Activated T-cell treated with anti-CD3 and anti-CD28 coated beads for 4 hours (primary cell): ENCODE measurements at places on chromosomes 2 and 18.

DNA sequence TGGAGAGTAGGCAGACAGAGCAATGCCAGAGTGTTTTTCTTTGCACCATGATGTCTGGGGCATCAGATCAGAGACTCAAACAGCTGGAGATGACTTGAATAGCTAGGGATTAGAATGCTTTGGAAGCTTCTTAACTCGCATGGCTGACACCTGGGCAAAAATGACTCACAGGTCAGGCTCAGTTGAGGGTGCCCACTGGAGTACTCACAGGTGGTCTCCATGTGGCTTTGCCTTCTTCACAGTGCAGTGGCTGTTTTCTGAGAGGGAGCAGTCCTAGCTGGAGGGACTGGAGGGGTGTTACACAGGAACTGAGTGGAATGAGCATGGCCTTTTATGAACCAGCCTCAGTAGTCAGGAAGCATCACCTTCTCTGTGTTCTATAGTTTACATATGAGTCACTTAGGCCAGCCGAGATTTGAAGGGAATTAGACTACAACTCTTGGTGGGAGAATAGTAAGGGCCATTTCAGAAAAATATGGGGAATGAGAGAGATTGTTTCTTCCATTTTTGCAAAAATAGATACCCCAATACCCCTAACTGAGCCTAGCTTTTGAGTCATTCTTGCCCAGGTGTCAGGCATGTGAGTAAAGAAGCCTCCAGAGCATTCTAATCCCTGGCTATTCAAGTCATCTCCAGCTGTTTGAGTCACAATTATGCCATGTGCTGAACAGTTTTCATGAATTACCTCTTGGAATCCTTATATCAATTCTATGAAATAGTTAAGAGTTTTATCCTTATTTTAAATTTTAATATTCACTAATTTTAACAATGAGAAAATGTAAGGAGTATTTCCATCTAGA is 7.1 kb upstream of the PPP1R1C start:
- DNase-seq = no peak

GRCh38 chr2:209662021-209662420 is 109.6 kb upstream of the UNC80 start:
- DNase-seq = no peak

DNA sequence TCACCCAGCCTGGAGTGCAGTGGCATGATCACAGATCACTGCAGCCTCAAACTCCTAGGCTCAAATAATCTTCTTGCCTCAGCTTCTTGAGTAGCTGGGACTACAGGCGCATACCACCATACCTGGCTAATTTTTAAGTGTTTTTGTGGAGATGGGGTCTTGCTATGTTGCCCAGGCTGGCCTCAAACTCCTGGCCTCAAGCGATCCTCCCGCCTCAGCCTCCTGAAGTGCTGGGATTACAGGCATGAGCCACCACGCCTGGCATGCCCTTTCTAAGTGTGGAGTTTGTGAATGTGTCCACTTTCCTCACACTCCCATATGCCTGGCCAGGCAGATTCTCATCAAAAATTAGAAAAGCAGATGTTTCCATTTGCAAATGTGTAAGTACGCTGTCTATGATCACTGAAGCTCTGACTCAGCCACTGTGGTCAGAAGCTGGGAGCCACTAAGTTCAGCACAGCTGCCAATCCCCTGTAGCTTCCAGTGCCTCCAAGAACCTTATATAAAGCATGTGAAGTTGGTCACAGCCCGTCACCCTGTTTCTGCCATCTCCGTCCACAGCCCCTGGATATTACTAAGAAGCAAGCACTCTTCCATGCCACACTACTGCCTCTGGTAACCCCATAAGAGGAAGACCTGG is 155.4 kb downstream of the FAM210A start:
- DNase-seq = no peak

DNA sequence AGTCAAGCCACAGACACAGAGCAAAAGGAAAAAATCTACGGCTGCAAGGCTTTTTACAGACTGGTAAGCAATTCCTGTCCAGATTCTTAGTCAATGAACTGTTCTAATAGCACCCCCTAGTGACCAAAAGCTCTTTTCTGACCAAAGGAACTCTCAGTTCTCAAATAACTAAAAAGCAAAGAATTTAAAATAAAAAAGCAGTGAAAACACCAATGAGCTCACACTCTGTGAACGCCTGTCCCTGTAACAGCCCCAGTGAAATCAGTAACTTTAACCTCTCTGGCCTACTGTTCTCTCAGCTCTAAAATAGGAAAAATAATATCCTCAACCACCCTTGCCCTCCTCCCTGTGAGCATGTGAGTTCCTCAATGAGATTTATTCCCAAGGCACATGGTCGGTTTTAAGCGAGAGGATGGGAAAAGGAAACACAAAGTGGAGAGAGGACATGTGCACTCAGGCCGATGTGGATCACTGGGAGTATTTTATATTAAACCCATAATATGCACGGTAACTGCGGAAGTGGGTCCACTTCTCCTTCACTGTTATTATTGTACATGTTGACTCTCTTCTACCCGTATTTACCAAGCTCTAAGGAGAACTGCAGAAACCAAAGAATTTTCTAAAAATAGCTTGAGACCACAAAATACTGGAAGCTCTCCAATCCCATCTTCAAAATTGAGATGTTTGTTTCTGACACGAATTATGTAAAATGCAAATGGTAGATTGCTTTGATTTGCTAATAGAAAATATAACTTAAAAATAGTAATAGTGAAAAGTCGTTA is 128.5 kb downstream of the STK39 start:
- DNase-seq = no peak

DNA sequence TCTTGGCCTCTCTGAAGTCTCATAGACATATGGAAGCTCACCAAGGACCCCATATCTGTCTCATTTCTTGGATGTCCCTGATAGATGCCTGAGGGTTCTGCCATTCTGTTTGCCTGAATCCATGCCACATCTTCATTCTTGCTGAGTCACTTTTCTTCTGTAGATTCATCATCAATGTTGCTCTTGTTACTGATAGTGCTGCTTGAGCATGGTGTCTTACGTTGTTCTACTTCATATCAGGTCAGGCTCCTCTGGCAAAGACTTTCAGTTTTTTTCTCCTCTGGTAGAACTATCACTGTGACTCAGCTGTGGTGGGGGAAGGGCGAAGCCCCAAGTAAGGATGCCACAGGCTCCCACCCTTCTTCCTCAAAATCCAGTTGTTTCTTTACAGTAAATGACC is 885.2 kb downstream of the DCDC2C start:
- no peak for DNase-seq

- no peak for DNase-seq
Measured at GRCh38 chr18:63951302-63951705, 2.2 kb downstream of the HMSD start.

- DNase-seq = no peak
Measured at GRCh38 chr18:79093986-79094385, 24.8 kb downstream of the ATP9B start.

- no peak for DNase-seq
Measured at GRCh38 chr2:223026357-223027110, 25.5 kb upstream of the KCNE4 start.

- DNase-seq = no peak
Measured at GRCh38 chr2:132824716-132825115, 154.7 kb upstream of the LYPD1 start.

- DNase-seq = no peak
Measured at GRCh38 chr2:47162780-47163179, 7.7 kb upstream of the STPG4 start.

GRCh38 chr2:234670806-234671205 is 173.9 kb upstream of the ARL4C start:
- no peak for DNase-seq

DNA sequence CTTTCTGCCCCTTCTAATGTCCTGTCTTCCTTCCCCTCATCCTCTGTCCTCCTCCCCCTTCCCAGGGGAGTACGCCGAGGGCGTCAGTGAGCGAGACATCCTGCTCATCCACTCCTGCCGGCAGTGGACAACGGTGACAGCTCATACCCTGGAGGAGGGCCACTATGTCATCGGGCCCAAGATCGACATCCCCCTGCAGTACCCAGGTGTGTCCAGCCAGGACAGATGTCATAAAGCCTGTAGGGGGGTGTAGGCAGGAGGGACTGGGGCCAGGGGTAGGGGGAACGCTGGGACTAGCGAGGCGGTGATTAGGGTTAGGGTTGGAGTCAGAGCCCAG is 3.4 kb downstream of the GAREM2 start:
- no peak for DNase-seq

- DNase-seq = no peak
Measured at GRCh38 chr2:135349941-135350340, 181.1 kb downstream of the ZRANB3 start.

GRCh38 chr2:14910654-14911053 is 278.1 kb downstream of the LRATD1 start:
- DNase-seq = no peak

- DNase-seq = no peak
Measured at GRCh38 chr18:10374195-10374594, 80.2 kb upstream of the APCDD1 start.

- no peak for DNase-seq
Measured at GRCh38 chr2:212815453-212815852, 276.9 kb upstream of the ERBB4 start.

DNA sequence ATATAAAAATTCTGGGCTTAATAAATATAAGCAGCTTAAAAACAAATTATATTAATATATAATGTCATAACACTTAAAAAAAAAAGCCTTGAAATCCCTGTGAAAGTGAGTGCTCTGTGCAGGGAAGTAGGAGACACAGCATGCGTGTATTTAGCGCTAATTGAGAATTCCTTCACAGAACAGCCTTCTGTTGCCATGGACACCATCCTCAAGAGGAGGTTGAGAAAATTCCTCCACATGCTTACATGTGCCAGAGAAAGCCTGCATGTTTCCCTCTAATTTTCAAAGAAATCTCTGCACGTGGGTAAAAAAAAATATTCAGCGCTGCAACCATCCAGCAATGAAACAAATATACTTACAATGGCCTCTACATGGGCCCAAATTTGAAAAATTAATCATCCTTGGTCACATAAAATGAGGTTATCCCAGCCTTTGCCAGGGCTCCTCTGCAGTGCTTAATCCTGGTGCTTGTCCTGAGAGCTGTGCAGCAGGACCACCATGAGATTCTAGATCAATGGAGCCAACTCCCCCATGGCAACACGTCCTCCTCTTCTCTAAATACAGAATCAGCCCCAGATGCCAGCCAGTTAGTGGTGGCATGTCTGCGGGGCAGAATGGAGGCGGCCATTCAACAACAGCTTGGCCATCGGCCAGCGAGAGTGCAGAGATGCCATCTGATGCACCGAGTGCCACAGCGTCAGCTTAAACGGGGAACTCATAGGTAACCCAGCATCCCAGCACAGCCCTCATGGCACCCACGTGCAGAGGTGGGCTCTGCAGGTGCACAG is 228.0 kb downstream of the MYT1L start:
- DNase-seq = no peak

DNA sequence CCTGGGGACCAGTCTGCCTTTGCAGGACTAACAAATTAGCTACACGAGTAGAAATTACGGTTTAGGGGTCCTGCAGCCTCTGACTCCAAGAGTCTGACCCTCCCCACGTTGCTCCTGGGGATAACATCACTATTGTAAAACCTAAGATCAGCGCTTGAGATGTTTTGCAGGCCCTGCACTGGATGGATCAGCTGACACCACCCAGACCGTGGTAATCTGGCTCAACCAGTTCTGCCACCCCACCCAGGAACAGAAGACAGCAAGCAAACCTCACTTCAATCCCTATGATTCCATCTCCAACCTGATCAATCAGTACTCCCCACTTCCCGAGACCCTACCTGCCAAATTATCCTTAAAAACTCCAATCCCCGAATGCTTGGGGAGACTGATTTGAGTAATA is 31.7 kb downstream of the NGEF start:
- DNase-seq = no peak

GRCh38 chr2:100611079-100612029 is 48.6 kb downstream of the PDCL3 start:
- no peak for DNase-seq

DNA sequence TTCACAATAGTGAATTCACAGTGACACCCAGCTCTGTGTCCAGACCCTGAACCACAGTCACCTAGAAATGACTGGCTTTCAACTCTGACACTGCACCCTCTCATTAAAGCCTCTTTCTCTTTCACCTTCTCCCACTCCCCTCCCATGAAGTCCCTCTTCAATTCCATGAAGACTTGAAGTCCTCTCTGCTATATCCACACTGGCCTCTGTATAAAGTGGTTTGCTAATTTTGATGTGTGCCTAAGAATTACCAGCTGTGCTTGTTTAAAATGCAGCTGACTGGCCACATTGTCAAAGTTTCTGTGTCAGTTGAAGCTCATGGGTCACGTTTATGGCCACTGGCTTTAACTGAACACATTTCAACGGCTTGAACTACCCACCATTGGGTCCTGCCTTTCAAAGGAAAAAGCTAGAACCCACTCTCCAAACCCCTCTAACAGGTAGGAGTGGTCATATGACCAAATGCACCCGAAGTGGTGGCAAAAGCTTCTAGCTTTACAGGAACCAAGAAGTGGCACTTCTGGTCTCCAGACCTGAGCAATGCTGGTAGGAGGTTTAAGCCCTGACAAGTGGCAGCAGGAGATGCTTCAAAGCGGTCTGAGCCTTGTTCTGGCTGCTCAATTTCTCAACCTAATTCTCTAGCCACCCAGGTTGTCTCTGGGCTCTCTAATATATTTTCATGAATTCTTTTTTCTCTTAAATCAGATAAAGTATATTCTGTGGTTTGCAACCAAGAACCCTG is 34.2 kb downstream of the B4GALT6 start:
- DNase-seq = no peak

GRCh38 chr2:95014126-95014708 is 11.3 kb upstream of the MAL start:
- no peak for DNase-seq

GRCh38 chr2:215436705-215437565 is 1.1 kb upstream of the FN1 start:
- DNase-seq = no peak

GRCh38 chr2:23602116-23602515 is 217.1 kb downstream of the KLHL29 start:
- DNase-seq = no peak

- DNase-seq = no peak
Measured at GRCh38 chr18:56269958-56270357, 368.4 kb downstream of the TXNL1 start.

- DNase-seq = no peak
Measured at GRCh38 chr2:71562518-71562917, 109.2 kb downstream of the DYSF start.

DNA sequence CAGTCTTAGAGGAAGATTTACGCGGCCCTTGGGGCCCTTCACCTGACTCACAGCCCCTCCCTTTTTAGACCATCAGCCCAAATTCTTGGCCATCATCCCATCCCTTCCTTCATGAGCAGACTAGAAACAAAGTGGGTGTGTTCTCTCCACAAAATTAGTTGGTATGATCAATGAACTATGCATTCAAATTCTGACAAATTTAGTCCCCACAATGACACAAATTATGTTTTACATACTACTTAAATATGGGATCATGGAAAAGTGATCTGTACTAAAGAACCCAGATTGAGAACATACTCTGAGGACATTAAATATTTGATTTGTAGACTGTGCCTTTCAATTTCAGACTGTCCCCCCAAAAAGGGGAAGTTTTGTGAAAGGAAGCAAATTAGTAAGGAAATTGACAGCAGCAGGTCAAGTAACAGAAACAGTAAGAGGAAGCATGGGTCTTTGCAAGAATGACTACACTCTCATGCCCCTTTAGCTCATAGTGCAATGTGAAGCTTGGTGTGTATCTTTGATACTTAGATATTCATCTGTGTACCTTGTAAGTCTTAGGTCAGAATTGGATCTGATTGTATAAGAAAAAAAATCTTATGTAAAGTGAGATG is 2.2 kb upstream of the MAPRE2 start:
- no peak for DNase-seq

- no peak for DNase-seq
Measured at GRCh38 chr2:239308661-239309397, 92.0 kb downstream of the HDAC4 start.
